ENCODE measurements at places on chromosomes 2 and 18.

- DNase-seq = no peak
Measured at GRCh38 chr2:228681426-228681825, 499.9 kb upstream of the SPHKAP start.

- DNase-seq = no peak
Measured at GRCh38 chr2:235831755-235832154, 336.4 kb downstream of the GBX2 start.

- no peak for DNase-seq
Measured at GRCh38 chr2:237217995-237218616, 132.4 kb downstream of the COPS8 start.

- DNase-seq = no peak
Measured at GRCh38 chr2:218859988-218860831, 605 bp downstream of the WNT6 start.

DNA sequence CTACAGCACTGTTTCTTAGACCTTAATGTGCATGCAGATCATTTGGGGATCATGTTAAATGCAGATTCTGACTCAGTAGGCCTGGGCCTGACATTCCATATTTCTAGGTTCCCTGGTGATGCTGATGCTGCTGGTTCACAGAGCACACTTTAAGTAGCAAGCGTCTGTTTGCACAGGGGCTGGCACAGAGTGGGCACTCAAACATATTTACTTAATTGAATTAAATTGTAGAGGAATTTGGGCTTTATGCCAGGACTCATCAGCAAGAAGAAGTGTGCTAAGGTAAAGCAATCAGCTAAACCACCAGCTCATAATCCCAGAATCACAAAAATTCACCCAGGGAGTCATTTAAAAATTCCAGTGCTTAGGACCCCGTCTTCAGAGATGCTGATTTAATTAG is 25.1 kb upstream of the INPP4A start:
- no peak for DNase-seq

GRCh38 chr18:71849407-71849806 is 694.7 kb downstream of the CBLN2 start:
- no peak for DNase-seq

DNA sequence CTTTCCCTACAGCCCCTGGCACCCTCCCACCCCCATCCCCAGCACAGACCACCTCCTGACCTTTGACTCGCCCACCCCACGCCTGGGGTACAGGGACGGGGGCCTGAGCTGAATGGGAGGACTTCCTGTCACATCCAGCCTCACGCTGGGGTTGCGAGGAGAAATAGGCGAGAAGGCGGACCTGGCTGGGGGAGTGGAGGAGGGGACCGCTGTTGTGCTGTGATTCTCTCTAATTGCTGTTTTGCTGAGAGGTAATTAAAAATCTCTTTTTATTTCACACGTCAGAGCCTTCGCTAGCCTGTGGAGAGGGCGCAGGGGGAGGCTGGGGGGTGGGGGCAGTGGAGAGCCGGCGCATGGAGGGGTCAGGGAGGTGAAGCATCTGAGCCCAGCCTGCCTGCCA is 9.7 kb upstream of the ECEL1 start:
- DNase-seq = no peak

- no peak for DNase-seq
Measured at GRCh38 chr2:17373041-17373440, 145.2 kb downstream of the RAD51AP2 start.

- DNase-seq = no peak
Measured at GRCh38 chr2:54523324-54523959, 67.3 kb downstream of the SPTBN1 start.

GRCh38 chr18:34031810-34032209 is 192.9 kb downstream of the NOL4 start:
- no peak for DNase-seq

GRCh38 chr2:239607517-239608191 is 206.8 kb upstream of the HDAC4 start:
- no peak for DNase-seq

DNA sequence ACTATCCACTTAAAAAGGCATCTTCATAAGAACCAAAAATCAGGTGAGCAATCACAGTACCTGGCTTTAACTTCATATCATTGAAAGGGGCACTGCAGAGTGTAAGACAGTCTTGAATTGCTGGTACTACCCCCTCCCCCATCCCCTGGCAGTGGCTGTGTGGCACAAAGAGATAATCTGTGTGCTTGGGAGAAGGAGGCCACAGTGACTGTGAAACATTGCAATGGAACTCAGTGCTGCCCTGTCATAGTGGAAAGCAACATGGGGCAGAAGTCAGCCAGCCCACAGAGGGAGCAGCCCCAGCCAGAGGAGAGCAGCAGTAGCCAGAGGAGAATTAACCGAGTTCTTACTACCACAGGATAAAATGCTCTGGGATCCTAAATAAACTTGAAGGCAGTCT is 45.3 kb upstream of the UGP2 start:
- no peak for DNase-seq

- DNase-seq = no peak
Measured at GRCh38 chr2:10413991-10414451, 34.1 kb downstream of the ODC1 start.

DNA sequence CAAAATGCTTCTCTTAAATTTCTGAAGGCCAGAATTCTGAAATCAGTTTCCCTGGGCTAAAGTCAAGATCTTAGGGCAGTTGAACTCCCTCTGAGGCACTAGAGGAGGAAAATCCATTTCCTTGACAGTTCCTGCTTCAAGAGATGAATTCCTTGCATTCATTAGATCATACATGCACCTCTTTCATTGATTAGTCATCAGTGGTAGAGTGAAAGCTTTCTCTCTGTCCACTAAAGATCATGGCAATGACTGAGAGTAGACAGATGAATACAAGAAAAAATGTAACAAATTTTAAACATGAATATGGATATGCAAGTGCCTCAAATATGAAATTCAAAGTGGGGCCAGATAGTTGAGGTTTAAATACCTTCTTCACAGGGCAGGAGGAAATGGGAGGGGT is 693.4 kb upstream of the TMEFF2 start:
- DNase-seq = no peak

DNA sequence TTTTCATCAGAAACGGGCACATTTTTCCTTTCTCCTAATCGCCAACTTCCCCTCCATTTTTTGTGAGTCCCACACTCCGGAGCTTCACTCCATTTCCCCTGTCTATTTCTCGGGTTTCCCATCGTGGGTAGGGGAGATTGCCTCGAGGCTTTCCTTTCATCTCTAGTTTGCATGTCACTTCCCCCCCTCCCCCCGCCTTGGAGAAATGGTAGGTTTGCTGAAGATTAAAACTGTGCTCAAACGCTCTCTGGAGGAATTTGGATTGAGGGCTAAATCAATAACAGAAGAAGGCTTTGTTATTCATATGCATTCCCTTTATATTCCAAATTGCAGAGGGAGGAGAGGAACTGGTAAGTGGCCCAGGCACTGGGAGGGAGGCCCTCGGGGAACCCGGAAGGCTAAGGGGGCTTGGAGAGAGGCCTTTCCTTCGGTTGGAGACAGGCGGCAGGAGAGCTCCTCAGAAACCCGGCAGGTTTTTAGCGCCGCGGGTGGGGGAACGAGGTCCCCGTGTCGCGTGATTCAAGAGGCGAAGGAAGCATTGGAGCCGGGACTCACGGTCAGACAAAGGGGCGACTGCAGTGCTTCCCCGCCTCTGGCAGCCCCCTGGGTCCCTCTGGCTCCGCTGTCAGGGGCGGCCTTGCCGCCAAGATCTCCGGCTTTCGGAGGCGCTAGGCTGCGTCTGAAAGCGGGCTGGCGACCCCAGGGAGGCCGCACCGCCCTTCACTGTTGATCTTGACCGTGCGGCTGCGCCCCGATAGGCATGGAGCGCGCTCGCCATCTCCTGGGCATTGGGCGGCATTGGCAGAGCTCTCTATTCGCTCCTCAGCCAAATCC is 2.4 kb upstream of the HOXD12 start:
- DNase-seq = no peak

DNA sequence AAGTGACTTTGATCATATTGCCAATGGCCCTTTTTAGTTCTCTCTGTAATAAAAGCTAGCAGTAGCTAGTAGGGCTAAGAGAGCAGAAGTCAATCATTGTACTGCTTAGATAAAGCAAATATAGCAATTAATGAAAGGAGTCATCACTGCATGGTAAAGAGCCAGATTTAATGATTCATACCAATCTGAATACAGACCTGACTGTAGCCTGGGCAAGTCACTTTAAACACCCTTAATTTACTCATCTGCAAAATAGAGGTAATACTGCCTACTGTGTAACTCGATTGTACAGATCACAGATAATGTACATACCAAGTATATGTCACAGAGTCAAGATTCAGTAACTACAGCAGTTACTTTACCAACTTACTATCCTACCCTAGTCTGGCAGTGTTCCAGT is 63.6 kb downstream of the ASXL2 start:
- DNase-seq = no peak

DNA sequence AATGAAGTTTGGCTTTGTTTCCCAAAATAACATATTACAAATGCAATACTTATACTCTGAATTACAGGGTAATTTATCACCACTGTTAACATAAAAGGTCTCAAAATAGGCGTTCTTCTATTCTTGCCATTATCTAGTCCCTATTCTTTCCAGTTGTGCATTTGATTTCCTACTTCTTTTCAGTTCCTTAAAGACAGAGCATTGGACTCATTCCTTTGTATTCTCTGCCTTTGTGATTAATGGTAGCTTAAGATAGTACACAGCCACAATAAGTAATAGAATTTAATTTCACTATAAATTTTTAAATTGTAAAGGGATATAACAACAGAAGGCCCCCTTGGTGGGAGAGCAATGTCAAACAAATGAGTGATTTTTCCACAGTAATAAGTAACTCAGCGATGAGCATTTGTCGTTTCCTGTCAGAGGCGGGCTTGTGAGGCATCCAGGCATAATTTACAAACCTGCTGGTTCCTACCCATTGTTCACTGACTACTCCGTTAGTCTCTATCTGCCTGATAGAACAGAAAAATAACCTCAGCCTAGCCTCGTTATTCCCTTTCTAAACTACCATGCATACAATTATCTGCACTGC is 456.6 kb upstream of the REG3G start:
- DNase-seq = no peak

DNA sequence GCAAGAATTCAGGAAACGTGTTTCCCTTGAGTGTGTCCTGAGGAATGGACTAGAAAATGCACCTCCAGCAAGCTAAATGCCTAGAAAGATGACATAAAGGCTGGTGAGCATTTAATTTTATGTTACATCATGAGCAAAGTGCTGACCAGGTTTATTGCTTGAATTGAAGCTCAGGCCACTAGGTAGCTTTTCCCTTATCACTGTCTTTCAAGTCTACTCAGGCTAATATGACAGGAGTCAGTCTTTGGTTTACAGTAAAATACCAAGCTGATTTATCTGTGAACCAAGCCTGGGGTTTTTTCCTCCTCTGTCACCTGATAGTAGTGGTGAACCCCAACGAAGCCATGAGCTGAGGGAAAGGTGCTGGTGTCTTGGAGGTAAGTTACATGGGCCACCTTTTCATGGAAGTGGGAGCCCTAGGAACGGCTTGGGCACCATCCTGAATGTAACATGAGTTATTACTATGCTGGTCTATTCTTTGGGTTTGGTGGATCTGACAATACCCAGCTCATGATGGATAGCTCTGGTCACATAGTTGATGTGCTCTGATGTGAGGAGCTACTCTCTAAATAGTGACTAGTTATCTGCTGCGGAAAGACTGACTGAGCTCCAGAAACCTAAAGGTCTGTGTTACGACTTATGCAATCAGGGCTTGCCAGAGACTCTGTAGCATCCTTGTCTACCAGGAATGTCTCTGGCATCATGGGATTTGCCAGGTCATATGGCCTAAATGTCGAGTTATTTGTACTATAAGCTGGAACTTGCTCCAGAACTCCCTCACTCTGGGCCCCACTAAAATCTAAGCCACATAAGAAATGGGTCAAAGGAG is 39.8 kb downstream of the NUP35 start:
- no peak for DNase-seq

- no peak for DNase-seq
Measured at GRCh38 chr2:30691948-30692828, 115.1 kb downstream of the CAPN13 start.

GRCh38 chr2:214075456-214075855 is 335.4 kb upstream of the VWC2L start:
- DNase-seq = no peak

DNA sequence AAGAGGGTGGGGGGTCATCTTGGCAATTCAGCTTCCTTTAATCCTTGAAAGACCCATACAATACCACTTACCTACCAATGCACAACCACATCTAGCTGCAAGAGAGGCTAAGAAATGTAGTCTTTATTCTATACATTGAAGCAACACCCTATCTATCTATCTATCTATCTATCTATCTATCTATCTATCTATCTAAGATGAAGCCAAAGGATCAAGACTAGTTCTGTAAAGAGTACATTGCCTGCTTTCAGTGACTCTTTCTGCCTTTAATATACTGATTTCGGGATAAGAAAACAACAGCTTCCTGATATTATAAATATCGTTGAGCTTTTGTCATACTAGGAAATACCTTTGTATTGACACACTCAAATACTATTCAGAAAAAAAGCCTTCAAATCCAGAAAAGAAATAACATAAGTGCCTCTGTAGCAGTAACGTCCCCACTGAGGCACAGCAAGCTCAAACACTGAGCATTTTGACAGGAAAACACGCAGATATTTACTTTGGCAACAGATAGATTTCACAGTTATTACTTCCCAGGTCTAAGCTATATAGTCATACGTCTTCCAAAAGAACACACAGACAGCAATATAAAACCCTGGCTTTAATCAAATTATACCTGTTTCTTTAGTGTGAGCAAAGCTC is 139.4 kb upstream of the SERTAD2 start:
- no peak for DNase-seq

All from activated naive CD4-positive, alpha-beta T cell (primary cell).